IgD-negative memory B cell (primary cell): ENCODE measurements at places on chromosomes 7 and 10. TPM values are rescaled to one million over a fixed set of nuclear protein-coding genes. Genes with fewer than 3 reads are reported as not detected.

The PLXDC2 gene
- polyA plus RNA-seq = 0.18 TPM

The C1QL3 gene
- 0.21 TPM for polyA plus RNA-seq

The BMPER gene
- not detected for polyA plus RNA-seq

The ZNF485 gene
- polyA plus RNA-seq = 4.2 TPM

The GPC2 gene
- polyA plus RNA-seq = 0.23 TPM

The CHST3 gene
- not detected for polyA plus RNA-seq

The HOXA13 gene
- not detected for polyA plus RNA-seq

The OPN1SW gene
- polyA plus RNA-seq = not detected
